ENCODE measurements at places on chromosomes 1 and 21.

DNA sequence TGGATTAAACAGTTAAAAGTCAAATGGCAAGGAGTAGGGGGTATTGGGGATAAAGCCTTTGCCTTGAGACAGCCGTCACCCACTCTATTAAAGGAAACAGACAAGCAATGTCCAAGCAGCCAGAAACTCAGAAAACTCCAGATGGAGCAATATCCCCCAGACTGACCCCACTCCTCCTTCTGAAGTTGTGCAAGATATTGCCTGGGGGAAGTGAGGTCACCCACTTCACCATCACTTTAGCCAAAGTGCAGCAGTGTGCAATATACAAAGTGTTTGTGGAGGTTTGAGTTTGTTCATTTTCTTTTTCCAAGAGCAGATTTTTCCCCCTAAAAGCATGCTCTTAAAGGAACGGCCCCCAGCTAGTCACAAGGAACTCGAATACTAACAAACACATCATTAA is 125.1 kb downstream of the ETS2 start:
- no peak for DNase-seq

DNA sequence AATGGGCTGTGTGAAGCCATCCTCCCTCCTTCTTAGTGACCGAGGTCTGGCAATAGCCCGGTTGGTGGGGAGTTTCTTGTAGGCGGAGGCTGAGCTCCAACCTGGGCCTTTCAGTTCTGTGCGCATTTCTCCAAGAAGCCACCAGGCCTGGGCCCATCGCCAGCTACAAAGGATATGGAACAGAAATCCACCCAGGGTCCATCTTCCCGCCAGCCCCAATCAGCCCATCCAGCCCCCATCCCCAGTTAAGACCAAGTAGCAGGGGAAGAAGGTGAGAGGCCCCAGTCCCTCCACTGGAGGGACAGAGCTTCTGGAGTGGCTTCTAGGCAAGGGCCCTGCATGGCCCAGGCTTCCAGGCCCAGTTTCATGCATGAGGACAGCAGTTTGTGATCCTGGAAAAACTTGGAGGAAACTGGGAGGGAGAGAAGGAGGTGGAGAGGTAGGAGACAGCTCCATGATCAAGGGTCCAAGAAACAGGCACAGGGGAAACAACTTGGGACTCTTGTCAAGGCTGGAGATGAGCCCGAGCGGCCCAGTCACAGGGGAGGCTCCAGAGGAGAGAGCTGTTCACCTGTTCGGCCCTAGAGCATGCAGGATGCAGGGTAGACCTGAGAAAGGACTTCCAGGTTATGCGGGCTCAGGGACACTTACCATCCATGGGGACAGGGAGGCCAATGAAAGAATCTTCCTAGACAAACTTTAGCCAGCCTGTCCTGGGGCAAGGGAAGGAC is 261.2 kb downstream of the PTPRU start:
- DNase-seq: no peak

GRCh38 chr1:52427152-52427551 is 22.8 kb downstream of the PRPF38A start:
- no peak for DNase-seq

GRCh38 chr1:204130981-204131892 is 20.6 kb downstream of the ETNK2 start:
- no peak for DNase-seq

- DNase-seq: peak; percentile 66
Measured at GRCh38 chr1:236952246-236953003, 51.8 kb downstream of the MT1HL1 start.

DNA sequence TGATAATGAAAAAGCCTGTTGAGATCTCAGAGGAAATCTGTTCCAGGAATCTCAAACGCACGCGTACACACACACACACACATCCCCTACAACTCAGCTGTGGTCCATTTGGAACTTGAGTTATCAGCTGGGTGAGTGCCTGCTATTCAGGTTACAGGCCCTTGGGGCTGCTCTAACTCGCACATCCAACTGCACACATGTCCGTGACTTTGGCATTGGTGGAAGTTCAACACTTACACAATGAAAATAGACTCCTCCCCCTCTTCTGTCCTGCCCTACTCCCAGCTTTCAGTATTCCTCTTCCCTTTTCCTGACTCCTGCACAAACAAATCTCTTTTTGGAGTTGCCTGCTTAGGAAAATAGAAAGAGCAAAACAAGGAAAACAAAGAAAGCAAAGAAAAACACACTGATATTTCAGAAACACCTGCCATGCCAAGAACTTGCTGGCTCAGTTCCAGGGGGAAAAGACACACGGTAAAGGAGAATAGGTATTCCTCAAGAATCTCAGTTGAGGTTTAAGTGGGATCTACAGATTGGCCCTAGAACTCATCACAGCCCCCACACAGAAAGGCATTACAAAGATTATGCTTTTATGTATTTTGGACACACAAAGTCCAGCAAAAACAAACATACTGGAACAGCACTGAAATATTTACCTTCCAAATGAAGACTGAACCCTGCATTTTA is 140.9 kb downstream of the TGFBR3 start:
- DNase-seq: no peak

DNA sequence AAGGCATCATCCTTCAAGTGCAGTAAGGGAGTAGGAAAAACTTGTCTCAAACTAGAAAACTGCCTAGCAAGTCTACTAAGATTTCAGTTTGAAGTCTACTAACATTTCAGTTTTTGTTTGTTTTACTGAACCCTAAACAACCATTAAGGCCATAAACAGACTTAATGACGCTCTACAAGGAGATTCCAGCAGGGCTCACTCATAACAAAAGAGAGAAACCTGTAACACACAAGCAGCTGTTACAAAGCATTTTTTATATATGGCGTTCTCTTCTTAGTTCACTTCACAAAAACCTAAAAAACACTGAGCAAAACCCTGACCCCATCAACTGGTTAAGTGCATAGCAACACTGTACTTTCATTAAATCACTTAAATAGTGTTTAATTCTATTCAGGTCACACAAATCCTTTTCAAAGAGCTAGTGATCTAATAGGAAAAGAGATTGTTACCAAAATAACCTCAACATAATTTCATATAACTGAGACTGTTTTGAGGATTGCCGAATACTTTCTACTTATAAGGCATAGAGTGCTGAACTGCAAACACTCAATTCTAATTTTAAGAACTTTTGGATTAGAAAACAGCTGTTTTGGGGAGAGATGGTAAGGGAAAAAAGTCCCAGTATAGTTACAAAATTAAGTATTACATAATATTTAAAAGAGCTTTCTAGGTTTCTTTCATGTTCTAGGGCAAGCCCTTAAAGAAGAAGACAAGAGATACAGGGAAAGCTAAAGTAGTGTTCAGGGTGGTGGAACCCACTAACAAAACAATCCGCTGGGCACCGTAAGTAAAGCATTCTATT is 1.4 kb downstream of the B3GALNT2 start:
- DNase-seq: peak; percentile 8

- DNase-seq: no peak
Measured at GRCh38 chr1:160658814-160659193, 12.0 kb upstream of the SLAMF1 start.

DNA sequence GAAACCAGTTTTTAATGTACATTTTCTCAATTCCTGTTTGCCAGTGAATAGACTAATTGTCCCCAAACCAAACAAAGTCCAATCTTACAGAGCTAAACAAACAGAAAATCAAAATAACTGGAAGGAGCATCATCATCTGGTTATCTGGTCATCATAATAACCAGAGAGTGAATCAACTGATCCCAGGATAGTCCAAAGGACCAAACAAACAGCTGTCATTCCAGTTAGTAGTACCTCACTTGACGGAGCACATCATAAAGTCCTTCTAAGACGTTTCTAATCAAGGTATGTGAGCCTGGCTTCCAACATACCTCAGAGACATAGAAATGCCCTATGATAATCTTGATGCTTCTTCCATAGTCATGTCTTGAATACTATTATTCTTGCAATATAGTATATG is 240.5 kb downstream of the LTN1 start:
- DNase-seq: no peak

GRCh38 chr1:16055613-16056520 is 12.3 kb downstream of the CLCNKB start:
- DNase-seq: peak; percentile 96

DNA sequence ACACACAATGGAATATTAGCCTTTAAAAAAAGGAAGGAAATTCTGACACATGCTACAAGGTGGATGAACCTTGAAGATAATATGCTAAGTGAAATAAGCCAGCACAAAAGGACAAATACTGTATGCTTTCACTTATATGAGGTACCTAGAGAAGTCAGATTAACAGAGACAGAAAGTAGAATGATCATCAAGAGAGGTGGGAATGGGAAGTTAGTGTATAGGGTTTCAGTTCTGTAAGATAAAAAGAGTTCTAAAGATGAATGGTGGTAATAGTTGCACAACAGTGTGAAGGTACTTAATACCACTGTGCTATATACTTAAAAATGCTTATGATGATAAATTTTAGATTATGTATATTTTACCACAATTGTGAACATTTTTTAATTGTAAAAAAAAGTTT is 7.2 kb downstream of the RPAP2 start:
- DNase-seq: no peak

DNA sequence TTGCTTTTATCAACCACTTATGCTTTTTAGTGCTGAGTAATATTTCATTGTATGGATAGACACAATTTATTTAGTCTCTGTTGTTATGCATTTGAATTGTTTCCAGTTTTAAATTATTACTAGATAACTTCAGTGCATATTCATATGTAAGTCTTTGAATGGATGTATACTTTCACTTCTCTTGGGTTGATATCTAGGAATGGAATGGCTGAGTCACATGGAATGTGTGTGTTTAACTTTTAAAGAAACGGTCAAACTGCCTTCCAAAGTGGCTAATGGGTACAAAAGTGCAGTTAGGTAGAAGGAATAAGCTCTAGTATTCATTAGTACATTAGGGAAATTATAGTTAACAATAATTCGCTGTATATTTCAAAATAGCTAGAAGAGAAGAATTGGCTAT is 82.4 kb downstream of the NPHS2 start:
- DNase-seq: no peak

DNA sequence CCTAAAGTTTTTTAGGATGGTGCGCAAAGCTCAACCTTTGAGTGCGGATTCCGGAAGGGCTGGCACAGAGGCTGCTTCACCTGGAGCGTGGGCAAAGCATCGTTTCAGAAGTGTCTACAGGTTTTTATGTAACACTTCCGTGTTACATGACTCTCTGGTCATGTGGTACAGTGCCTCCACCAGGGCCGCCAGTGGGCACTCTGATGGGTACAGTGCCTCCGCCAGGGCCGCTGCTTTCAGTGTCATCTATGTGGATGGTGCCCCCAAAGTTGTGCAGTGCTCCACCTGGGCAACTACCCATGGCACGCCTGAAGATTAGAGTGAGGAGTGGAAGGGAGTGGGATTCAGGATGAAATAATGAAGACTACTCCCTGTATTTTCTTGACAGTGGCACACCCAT is 101.4 kb upstream of the C1orf174 start:
- DNase-seq: no peak

GRCh38 chr1:53600001-53600400 is 139.0 kb downstream of the GLIS1 start:
- no peak for DNase-seq

All from G401 (cell line).